ENCODE measurements at places on chromosomes 12 and 14.

DNA sequence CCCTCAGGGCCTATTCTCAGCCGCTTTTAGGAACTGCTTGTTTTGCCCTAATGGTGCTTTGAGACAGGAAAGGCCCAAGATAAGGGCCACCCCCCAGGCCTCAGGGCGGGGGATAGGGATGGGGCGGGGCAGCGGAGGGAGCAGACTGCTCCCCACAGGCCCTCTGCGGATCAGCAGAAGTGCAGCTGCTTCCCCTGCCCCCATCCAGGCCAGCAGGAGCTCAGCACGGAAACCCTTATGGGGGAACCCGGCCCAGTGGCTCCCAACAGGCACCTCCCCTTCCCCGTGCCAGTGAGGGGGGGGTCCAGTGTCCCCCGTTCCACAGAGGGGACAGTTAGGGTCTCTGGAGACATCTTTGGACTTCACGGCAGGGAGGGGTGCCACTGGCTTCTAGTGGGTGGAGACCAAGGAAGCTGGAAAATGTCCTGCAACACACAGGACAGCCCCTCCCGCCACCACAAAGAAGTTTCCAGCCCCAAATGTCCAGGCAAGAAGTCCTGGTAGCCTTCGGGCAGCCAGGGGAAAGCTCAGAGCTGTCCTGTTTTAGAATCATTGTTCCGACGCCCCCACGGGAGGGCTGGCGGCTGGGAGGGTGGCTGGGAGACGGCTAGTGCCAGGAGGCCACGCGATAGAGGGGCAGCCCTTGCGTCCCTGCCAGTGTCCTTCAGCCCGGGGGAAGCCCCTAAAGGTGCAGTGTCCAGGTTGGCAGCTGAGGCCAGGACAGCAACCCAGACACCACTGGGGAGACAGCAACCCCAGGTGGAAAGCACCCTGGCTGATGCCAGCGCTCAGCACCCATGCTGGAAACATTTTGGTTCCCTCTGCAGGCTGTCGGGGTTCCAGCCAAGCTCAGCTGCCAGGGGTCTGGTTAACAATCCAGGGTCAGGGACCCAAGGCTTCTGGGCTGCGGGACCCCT, 10.4 kb upstream of the GPR132 start:
- DNase-seq, result no peak

DNA sequence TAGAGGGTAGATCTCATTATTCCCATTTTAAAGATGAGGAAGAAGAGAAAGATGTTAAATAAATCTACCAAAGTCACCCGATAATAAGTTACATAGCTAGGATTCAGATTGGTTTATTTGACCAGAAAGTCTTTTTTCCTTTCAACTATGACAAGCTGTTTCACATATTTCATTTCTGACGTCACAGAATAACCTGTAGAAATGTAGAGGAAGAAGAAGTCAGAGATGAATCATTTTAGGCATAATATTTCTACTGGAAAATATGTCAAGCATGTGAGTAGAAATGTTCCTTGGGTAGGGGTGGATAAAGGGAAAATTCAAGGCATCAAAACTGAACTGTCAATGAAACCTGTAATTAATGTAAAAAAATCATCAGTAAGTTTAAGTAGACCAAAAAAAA, 107.0 kb downstream of the MGST1 start:
- DNase-seq, result no peak

DNA sequence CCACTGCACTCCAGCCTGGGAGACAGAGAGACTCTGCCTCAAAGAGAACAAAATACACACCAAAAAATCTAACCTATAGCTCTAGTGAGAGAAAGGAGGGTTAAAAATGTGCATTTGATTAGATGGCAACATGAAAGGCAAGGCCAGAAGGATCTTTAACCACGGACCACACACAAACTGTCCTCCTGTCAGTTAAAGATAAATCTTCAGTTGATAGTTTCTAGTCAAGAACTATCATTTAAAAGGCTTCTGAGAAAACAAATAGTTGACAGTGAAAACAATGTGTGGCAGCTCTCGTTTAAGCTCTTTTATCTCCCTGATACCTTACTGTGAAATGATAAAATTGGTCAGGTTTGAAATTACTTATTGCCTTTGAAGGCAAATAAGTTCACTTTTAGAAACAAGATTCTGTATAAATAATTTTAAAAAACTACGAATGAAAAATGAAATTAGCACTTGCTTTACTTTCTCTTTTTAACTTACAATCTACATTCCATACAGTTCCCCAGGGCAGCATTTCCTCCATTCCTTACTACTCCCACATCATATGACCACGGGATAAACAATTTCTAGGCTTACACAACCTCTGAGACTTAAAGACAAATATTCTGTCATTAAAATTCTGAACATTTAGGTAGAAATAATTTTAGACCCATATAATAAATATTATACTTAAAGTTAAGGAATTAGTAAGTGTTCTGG, 71.4 kb upstream of the GNPNAT1 start:
- no peak for DNase-seq

GRCh38 chr12:30926243-30927221, at the start of gene TSPAN11:
Gene TSPAN11 (plus strand): TSS chr12:30926748. CDS start chr12:30953992, 27,244 bp downstream.
- DNase-seq, result no peak

DNA sequence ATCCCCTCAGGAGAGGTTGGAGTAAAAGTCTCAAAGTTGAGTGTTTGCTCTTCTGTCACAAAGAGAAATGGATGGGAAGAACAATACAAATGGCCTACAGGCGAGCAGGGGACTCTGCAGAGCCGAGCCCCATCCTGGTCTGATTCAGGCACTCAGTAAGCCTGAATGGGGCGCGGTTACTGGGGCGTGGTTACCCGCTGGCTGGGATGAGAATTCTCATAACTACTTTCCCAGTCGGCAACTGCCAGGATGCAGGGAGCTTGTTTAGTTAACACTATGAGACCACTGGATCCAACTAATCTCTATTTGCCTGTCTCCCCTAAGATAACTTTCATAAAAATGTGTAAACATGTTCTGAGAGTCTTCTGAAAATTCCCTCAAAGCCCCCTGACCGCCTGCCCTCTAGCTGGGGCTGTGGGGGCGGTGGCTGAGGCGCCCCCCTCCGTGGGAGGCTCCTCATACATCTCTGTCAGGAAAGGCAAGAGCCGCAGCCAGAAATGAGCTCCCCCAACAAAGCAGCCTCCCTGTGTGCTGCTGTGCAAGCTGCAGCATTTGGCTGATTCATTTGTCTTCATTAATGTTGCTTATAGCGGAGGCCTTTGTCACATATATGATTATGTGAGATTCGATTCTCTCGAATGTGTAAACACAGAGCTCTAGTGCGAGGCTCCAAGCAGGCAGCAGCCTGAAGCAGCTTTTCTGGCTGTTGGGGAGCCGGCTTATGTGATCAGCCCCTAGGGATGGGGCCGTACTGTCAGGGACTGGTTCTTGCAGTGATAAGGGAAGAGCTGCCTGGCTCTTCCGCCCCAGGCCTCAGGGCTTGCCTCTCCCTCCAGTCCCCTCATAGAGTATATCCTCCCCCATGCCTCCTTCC, 126.1 kb upstream of the ARHGAP5 start:
- DNase-seq, result no peak

DNA sequence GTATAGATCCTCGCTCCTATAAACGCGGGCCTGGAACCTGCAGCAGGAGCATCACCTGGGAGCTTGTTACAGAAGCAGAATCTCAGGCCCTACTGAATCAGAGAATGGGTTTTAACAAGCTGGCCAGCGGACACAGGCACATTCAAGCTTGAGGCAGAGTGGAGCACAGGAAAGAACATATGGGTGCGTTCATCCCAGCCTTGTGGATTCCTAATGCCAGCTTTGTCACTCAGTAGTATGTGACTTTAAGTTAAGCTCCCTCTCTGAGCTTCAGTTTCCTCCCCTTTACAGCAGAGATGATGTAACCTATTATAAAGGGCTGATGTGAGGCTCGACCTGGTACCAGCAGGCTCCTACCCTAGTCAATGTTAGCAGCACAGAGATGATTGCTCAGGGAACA, 204.9 kb downstream of the ZFP36L1 start:
- DNase-seq, result no peak

DNA sequence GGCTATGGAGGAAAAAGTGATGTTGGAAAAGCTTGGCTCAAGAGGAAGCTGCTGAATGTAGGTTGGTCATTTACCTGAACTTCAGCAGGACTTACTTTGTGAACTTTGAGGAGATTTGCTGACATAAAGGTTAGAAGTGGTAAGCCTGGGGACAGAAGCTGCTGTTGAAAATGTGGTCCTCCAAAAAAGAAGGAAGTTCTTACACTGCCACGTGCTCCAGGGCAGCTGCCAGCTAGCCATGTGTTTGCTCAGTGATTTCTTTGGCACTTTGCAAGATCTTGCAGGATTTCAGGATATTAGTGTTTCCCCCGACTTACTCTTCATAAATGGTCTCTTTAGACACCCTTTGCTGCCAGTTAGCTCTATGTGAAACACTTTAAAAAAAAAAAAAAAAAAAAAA, 14.8 kb upstream of the DYRK2 start:
- DNase-seq, result no peak

DNA sequence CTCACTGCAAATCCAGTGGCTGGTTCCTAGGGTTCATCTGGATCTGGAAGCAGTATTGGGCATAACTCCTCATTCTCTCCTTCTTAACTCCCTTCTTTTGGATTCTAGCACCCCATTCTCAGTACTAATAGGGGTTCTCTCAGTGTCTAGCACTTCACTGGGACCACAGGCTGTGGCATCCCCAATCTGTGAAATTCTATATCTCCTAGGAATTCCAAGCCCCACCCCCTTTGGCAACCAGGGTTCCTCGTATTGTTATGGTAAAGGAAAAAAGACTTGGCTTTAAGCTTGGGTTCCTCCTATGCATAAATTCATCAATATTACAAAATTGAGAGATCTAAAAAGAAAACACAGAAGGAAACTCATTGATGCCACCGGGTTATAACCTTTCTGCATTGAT, 45.0 kb upstream of the FBXO21 start:
- no peak for DNase-seq

DNA sequence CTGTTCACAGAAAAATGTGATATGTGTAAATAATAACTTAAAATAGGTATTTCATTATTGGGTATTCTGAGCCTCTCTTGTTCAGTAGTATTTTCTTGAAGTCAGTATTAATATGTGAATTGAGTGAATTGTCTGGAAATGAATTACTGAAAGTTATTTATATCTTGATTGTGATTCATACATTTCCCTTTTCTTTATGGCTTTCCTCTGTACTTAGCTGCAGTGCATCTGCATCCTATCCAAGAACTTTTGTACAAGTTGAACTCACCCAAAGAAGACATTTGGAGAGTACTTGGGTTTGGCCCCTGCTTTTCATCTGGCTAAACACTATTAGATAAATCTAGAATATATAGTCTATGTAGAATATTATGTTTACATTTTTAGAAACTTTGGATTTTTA, 326.0 kb downstream of the RAD51B start:
- DNase-seq, result no peak

DNA sequence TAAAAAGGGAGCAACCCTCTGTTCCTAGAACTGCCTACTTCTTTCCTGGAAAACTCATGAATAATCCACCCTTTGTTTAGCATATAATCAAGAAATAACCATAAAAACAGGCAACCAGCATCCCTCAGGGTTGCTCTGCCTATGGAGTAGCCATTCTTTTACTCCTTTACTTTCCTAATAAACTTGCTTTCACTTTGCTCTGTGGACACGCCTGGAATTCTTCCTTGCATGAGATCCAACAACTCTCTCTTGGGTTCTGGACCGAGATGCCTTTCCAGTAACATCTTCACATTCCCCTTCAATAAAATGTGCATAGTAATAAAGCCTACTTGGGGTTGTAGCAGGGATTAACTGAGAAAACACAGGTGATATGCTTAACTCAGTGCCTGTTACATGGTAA, 286.4 kb upstream of the AMIGO2 start:
- no peak for DNase-seq

DNA sequence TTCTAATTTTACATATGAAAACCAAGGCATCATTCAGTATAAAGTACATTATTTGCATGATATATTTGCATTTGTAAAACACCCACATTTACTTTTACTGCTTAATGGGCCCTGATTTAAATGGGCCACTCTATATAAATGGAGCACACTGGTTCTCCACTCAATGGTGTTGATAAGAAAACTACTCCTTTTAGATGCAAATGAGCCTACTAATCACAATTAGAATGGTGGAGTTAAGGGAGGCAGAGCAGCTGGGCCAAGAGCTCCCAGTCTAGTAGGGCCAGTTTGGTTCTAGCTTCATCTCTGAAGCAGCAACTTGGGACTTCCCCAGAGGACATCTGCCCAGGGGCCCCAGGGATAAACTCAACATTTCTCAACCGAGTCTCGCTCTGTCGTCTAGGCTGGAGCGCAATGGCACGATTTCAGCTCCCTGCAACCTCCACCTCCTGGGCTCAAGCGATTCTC, 120.7 kb downstream of the FOXN3 start:
- DNase-seq, result no peak

DNA sequence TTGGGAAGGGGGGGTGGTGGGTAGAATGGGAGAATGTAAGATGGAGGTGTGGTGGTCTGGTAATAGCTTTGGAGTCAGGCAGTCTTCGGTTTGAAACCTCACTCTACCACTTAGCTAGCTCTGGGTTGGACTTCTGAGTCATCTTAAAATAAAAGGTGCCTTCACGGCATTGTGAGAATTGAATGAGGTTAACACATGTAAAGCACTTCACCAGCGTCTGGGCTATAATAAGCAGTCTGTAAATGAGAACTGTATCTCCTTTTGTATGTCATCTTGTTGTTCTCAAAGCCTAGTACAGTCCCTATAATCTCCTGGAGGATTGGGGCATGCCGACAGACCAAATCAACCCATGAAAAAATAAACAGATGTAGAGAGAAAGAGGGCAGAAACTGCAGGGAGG, 11.2 kb downstream of the C2CD5 start:
- no peak for DNase-seq

GRCh38 chr14:29799464-29800095, 128.1 kb downstream of the PRKD1 start:
- no peak for DNase-seq

DNA sequence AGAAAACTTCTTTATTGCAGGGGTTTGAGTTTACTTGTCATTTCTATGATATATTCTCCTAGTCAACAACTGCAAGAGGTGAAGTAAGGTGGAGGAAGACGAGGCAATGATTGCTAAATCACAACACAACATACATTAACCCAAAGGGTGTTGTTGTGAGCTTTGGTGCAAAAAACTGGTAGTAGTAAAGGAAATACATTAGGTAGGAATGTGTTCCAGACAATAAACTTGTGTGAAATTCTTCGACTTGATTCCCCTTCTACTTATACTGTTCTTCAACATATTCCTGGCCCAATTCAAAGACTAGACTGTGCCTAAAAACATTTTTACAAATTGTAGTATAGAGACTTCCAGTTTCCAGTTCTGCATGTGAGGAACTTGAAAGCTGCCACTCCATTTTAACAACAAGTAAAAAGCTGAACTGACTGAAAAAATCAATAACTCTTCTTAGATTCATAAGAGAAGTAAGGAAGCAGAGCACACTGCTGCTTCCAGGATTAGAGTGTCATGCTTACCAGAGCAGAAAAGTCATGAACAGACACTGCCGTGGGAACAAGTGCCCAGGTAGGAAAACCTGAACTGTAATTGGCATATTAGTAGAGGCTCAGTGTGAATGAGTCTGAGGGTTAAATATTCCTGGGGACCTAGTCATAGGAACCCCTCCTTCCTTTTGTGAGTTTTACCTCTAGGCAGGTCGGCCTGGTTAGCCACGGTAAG, 22.2 kb downstream of the COX8C start:
- DNase-seq, result no peak

Measured in activated T-cell treated with anti-CD3 and anti-CD28 coated beads for 4 hours (primary cell).